Left ventricle myocardium superior (tissue), 1 donor: ENCODE measurements at places on chromosomes 12 and 14. TPM values are rescaled to one million over a fixed set of nuclear protein-coding genes. Genes with fewer than 3 reads are reported as not detected.

Gene RND1
- 0.27 TPM for total RNA-seq

Gene AQP2
- not detected for total RNA-seq

Gene TDRD9
- total RNA-seq: 2.2 TPM

Gene TAS2R14
- total RNA-seq: 0.45 TPM

Gene ANO2
- 16.1 TPM for total RNA-seq

Gene CALM1
- 610 TPM for total RNA-seq

Gene RFLNA
- total RNA-seq: 0.10 TPM

Gene MUCL1
- not detected for total RNA-seq
